ENCODE measurements at places on chromosomes 16 and 17.
A peak's percentile ranks its signal among the peaks of the same experiment; 100 is the strongest.

DNA sequence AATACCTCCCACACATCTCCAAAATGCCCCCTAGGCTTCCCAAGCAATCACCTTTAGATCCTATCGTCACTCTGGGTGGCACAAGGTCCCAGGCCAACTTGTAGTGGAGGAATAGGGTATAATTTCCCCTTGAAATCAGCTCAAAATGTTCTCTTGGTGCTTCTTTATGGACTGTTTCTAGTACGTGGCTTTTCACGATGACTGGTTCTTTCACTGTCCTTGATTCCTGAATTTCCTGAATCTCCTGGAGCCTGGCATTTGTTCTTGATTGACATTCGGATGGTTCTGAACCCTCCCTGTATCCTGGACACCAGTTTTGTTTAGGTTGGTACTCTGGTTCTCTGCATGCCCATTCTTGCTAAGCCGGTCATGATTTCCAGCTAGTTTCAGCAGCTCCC, 6.9 kb upstream of the VPS53 start:
- no peak for DNase-seq

GRCh38 chr17:63834431-63835166, 7.1 kb upstream of the FTSJ3 start:
- DNase-seq: peak; percentile 32

DNA sequence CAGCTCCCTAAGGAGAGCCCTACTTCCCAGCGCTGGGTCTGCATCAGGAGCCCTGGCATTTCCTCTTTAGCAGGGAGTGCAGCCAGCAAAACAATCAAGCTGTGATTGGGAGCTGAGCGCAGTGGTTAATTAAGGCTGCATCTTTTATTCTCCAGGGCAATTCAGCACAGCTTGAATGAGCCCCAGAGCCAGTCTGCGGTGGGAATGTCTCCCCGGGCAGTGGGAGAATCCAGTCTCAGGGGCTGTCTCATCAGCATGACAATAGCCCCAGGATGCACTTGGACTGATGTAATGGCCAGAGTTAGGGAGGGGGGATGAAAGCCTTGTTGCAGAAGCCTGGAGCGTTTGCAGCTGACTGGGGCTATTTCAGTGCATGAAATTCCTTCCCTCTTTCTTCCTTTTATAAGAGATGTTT, 292.6 kb upstream of the SOX9 start:
- DNase-seq: peak; percentile 63

GRCh38 chr17:8162997-8163977, 539 bp upstream of the VAMP2 start:
- DNase-seq: no peak

DNA sequence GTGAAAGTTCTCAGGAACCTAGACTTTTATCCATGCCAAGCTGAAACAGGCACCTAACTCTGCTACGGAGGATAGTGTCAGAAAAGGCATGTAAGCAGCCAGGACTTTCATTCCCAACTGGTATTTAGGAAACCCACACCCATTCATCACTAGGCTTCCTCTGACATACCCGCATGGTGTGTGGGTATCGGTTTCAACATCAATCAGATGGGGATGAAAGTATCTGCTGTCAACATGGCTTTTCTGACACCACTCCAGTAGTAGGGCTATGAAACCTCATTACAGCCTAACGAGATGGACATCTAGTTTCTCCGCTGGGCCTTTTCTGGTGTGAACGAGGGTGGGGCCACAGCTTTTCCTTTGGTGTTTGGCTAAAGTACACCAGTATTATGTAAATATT, 1178.3 kb downstream of the CDH11 start:
- no peak for DNase-seq

GRCh38 chr16:60407034-60407433, 1629.2 kb downstream of the CDH8 start:
- DNase-seq: no peak

DNA sequence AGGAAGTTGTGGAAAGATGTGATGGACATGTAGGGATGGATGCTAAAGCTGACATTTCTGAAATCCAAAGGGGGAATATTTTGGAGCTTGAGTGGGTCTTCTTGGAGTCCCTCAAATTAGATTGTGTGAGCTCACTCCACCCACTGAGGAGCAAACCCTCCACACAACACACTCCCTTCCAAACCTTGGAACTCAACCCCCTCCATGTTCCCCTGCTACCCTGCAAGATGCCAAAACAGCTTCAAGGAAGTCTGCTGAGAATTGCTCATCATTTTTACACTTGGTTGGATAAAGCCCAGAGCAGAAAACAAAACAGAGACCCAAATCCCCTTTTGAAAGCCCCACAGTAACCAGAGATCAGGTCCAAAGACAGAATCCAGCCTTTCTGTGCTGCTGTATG, 103.3 kb upstream of the ERCC4 start:
- no peak for DNase-seq

DNA sequence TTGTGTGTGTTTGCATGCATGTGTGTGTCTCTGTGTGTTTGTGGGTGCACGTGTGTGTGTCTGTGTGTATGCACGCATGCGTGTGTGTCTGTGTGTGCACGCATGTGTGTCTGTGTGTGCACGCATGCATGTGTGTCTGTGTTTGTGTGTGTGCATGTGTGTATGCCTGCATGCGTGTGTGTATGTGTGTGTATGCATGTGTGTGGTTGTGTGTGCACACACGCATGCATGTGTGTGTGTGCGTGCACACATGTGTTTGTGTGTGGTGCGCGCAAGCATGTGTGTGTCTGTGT, 239.9 kb upstream of the TNRC6C start:
- no peak for DNase-seq

DNA sequence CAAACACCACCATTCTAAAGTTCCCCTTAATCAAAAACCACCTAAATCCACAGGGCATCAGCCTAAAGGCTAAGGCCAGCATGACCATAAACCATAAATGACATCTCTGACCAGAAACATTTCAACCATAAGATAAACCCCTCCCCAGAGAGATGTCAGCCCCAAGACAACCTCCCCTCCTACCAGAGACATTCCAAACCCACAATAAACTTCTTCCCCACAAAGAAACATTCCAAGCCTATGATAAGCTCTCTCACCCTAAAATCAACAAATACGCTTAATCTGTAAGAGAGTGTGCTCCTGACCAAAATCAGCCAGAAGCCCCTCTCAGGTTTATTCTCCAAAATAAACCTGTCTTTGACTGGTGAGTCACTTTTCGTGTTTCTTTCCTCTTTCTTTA, 54.8 kb downstream of the SLFN5 start:
- DNase-seq: no peak

All from fibroblast of skin of left quadriceps (primary cell).